ENCODE measurements at places on chromosomes 5 and 9. TPM values are rescaled to one million over a fixed set of nuclear protein-coding genes. Genes with fewer than 3 reads are reported as not detected.

DNA sequence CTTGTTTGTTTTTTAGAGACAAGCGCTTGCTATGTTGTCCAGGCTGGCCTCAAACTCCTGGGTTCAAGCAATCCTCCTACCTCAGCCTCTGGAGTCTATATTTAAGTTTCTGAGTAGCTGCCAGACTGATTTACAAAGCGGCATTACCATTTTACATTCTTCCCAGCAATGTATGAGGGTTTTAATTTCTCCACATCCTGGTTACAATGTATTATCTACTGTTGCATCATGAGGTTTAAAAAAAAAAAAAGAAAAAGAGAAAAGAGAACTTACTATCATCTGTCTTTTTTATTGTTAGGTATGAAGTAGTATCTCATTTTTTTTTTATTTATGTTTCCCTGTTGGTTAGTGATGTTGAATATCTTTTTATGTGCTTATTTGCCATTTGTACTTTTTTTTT lies 18.9 kb upstream of the CLINT1 start:
- no peak for DNase-seq

DNA sequence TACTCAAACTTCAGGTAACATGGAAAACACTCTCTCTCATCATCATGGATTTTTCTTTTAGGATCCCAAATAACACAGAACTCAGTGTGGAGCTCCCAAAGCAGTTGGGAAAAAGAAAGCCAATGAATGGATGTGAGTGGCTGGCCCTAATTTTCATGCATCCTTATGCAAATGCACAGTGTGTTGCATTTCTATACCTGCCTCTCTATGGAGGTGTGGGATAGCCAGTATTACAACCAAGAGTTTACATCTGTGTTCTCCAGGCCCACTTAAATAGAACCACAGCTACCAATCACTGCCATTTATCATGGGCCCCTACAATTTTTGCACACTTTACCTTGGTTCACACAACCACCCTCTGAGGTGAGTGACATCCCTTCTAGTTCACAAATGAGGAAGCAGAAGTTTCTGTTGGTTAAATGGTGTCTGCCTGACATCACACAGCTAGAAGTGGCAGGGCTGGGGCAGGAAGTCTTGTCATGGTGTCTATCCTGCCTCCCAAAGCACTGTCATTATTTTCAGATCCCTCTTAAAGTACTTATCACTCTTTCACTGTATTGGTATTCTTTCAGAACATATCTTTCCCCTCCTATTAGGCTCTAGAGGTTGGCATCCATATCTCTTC lies 17.3 kb downstream of the MAMDC2 start:
- DNase-seq, result no peak

DNA sequence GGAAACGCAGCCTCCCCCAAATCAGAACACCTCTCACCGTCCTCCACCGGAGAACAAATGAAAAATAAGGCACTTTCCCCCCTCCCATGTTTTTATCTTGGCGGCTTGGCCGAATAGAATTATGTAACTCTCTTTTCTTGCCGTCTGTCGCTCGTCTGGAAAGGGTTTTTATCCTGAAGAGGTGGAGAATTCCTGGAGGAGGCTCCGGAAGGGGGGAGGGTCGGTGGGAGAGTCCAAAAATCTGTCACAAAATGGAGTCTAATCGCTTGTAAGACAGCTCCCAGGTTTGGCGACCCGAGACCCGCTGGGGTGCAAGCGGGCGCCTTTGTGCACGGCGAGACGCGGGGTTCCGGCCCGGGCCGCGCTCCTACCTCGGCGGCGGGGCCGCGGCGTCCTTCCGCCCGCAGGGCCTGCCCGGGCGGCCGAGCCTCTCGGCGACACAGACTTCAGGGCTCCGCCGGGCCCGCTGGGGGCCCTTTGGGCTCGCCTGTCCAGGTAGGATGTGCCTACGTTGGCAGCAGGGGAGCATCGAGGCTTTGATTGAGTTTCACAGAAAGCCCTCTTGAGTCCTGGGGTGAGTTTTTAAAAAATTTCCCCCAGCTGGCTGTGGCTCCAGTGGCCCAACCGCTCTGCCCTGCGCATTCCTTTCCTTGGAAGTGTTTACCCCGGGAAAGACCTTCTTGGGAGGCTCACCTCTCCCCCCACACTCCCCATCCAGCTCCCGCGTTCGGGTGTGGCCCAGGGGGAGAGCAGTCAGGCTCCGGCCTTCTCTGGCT lies 5.0 kb downstream of the LMX1B start:
- DNase-seq, result no peak

GRCh38 chr5:16619136-16619535 lies 2.3 kb upstream of the RETREG1 start:
- DNase-seq, result no peak

The CNTFR gene
- total RNA-seq, result 13.1 TPM

- DNase-seq, result no peak
Measured at GRCh38 chr5:126192226-126192625, 231.0 kb upstream of the GRAMD2B start.

The GAS1 gene
- total RNA-seq, result 1.8 TPM

DNA sequence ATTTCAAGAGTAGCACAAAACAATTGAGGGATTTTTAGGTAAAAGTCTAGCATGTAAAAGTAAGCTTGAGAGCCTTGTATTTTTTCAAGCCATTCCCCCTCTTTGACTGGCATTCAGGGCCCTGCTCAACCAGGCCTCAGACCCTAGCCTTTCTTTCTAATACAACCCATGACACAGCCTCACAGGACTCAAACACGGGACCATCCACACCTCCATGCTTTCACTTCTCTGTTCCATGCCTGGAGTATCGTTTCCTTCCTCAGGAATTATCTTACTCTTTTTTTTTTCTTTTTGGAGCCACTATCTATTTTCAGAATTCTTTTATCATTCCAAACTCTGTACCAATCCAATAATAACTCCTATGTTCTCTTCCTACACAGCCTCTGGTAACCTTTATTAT lies 560.2 kb upstream of the CLINT1 start:
- DNase-seq, result no peak

The AIF1L gene
- 3.7 TPM for total RNA-seq

GRCh38 chr5:96648593-96648992 lies 13.6 kb upstream of the CAST start:
- DNase-seq, result no peak

DNA sequence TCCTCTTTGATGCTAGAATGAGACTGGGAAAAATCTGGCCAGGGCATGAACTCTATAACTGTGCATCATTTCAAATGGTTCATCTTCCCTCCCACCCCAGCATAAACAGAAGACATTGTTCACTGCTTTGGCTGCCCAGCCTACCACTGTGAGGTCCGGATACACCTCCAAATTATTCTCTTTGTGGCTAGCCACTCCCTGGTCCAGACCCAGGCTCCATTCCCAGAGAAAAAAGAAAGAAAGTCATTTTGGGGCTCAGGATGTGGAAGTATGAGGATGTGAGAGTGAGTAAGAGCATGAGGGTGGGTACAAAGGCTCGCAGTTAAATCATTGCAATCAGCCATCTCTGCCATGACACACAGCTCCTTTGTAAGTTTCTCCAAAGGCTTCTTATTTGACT lies 559.2 kb downstream of the PSAT1 start:
- DNase-seq, result no peak

GRCh38 chr5:170345971-170346370 lies 43.2 kb downstream of the KCNMB1 start:
- no peak for DNase-seq

- no peak for DNase-seq
Measured at GRCh38 chr5:79151942-79152671, 40.5 kb downstream of the BHMT start.

DNA sequence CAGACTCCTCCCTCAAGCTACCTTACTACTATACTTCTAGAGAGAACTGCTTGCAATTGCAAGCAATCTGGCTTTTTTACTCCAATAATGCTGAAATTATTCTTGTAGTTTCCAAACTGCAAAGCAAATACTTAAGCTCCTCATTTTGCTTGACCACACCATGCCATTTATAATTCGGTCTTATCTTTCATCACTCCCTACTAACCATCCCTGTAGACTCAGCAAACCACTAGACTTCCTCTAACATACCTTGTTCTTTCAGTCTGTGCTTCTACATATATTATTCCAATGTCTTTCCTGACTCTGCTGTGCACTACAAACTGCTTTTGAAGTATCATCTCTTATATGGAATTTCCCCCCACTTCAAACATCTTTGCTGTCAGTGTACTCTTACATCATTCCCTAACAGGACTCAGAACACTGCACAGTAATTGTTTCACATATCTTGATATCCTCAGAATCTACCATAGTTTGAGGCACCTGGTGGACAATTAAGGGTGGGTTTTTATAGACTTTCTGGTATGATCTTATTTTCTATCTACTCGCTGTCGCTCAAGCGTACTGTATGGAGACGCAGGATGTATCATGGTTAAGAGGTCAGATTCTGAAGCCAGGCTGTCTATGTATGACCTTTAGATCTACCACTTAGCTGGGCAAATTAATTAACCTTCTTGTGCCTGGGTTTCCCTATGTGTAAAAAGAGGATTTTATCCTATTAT lies 2.8 kb downstream of the IL6ST start:
- no peak for DNase-seq

DNA sequence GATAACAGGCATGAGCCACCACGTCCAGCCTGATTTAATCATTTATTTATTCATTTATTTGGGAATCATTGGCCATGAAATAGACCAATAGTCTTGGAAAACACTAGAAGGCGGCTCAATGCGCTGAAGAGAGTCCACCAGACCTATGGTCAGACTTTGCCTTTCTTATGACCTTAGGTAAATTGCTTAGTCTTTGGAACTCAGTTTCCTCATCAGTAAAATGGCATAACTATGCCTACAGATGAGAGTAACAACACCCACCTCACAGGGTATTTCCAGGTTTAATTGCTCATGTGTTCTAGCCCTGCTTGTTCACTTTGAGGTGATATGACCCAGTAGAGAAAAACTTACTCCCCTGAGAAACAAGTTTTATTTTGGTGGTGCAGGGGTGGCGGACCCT lies 38.2 kb upstream of the CPEB4 start:
- no peak for DNase-seq

GRCh38 chr5:75668977-75669689 lies 48.1 kb downstream of the POC5 start:
- peak; percentile 70 for DNase-seq

- no peak for DNase-seq
Measured at GRCh38 chr9:4141296-4141695, 158.6 kb downstream of the GLIS3 start.

GRCh38 chr5:159877894-159878448 lies 38.3 kb upstream of the ADRA1B start:
- DNase-seq, result peak; percentile 45

GRCh38 chr5:89179731-89180130 lies 296.7 kb upstream of the MEF2C start:
- DNase-seq, result no peak

The DCTN3 gene
- total RNA-seq, result 53.7 TPM

The LHX2 gene
- total RNA-seq, result not detected

- DNase-seq, result no peak
Measured at GRCh38 chr9:88748566-88749261, 213.7 kb downstream of the NXNL2 start.

The FBN2 gene
- total RNA-seq, result 2.0 TPM

DNA sequence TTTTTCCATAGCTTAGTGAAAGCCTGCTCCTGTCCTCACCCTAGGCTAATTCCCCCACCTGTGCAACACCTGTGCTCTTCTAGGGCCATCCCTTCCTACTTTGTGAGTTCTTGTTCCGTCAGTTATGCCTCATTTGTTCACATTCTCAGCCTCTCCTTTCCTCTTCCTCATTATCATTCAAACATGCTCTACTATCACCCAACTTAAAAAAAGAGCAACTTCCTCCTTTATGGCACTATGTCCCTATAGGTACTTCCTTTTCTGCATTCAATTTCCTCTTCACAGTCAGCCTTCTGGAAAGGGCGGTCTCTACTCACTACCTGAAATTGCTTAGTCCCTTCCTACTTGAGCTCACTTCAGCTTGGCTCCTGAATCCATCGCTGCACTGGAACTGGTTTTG lies 111.8 kb upstream of the LHFPL2 start:
- DNase-seq, result no peak

GRCh38 chr5:29077451-29077850 lies 2039.1 kb upstream of the CDH9 start:
- DNase-seq, result no peak

DNA sequence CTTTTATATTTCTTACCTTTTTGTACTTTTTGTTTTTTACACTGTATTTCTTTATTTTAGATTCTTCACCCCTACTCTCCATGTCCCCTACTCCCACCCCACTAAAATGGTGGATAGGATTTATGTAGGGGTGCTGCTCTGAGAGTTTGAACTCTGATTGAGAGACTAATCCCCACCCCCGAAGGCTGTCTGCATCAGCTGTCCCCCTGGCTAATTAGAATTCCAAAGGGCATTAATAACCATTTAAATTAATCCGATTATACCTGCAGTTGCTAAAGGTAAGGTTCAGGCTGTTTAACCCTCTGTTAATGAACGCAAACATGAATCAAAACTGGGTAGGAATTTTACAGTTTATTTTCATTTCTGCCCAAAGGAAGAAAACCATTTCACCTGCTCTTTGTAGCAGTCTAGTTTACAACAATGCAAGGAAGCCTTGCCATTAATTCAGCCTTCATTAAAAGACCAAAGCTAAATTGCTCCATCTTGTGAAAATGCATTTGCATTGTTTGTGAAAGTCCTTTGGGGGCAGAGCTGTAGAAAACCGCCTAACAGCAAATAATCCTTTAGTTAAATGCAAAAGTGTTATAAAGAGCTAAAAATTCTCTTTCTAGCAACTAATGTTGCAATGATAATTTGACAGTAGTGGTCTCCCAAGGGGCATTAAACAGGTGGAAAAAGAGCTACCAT lies 71.2 kb downstream of the ZCCHC7 start:
- no peak for DNase-seq

GRCh38 chr9:112884721-112885120 lies 6.0 kb downstream of the SLC46A2 start:
- no peak for DNase-seq

The CA9 gene
- total RNA-seq, result 0.56 TPM

GRCh38 chr5:88867638-88868037 lies 15.3 kb downstream of the MEF2C start:
- DNase-seq, result no peak

GRCh38 chr5:79436821-79437220 lies 77.1 kb downstream of the HOMER1 start:
- no peak for DNase-seq

Data from left colon (tissue), 2 donors.